ENCODE measurements at places on chromosomes 7 and 10.

- DNase-seq: no peak
Measured at GRCh38 chr10:71225291-71226058, 13.1 kb downstream of the UNC5B start.

GRCh38 chr10:119521443-119522204 is 20.9 kb downstream of the RGS10 start:
- peak; percentile 39 for DNase-seq

DNA sequence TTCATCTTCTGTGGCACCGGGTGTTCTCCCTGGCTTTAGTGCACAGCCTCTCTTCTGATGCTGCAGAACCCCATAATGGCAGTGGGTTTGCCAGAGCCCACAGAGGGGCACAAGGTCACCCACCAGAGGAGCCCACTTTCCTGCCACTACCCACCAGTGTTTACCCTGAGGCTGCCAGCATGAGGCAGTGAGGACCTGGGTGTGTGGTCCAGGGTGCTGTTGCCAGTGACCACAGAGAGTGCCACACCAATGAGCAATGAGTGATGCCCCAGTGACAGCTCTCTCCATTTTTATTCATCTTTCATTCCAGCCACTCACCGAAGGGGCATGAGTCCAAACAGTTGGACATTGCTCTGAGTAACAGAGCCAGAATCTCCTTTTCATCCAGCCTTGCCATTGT is 34.8 kb downstream of the MTURN start:
- DNase-seq: no peak

- DNase-seq: no peak
Measured at GRCh38 chr10:1156921-1157614, 100.9 kb downstream of the WDR37 start.

DNA sequence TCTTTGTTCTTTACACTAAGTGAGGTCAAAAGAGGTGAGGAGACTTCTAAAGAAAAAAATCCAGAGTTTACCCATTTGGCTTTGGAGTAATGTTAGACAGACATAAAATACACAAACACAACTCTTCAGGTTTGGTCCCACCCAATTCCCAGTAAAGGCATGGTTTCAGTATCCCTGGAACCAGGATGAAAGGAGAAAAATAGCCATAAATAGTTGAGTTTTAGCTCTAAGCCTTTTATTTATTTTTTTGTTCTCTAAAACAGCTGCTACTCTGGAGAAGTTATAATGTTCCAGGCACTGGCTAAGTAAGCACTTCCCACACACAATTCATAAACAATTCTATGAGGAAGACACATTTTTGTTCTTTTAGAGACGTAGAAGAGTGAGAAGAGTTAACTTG is 4.0 kb downstream of the ABCB1 start:
- no peak for DNase-seq

DNA sequence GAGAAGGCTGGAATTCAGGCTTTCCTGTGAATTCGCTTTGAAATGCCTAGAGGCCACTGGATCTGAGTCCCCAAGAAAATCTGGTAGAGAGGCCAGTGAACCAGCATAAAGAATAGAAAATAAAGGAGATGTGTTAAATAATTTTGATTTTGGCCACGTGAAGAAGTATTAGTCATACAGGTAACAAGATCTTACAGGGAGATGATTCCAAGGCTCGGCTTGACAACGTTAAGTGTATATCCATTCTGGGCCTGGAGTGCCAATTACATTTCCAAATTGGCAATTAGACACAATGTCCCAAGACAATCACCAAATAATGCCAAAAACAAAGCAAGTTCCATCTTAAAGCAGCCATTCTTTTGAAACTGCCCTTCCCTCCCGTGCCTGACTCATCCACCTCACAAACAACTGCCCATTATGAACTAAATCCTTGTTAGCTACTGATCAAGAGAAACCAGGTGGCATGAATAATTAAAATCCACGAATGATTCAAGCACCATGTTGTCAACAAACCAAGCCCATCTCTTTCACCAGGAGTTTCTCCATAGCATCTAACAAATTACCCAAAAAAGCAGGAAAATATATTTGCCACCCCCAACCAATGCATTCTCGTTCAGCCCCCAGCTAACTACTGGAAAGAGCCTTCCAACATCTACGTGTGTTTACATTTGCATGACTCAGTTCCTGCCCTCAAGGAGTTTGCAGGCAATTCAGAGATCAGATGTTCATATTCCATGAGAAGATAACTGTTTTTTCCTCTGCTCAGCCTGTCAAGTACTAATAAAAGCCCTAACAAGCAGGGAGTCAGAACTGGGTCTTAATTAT is 8.5 kb downstream of the KCNMA1 start:
- DNase-seq: no peak

DNA sequence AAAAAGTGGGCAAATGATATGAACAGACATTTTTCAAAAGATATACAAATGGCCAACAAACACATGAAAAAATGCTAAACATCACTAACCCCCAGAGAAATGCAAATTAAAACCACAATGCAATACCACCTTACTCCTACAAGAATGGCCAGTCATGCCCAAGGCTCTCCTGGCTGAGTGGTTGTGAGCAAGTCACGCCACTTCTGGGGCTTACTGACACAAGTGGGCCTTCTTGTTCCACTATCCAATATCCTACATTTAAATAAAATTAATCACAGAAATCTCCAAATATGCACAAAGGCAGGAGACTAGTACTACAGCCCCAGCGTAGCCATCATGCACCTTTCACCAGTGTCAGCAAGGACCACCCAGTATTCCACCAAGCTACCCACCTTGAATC is 181.9 kb downstream of the TNS3 start:
- no peak for DNase-seq

GRCh38 chr10:80276335-80276734 is 13.1 kb downstream of the MAT1A start:
- no peak for DNase-seq

DNA sequence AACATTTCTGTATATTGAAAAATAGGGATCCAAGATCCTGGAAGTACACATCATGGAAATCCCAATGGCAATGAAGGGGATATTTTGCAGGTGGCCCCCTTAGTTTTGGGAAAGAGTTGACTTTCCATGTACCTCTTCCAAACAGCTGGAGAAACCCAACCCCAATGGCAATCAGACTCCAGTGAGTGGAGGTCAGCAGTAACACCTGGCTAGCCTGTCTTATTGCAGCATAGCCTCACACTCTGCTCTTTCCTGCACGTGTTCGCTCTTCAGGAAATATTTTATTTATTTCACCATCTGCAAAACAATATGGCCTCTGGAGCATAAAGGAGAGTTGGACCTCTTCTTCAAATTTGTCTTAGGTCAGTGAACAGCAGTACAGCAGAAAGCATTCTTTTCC is 340.0 kb upstream of the NRP1 start:
- DNase-seq: no peak

- no peak for DNase-seq
Measured at GRCh38 chr10:45265996-45266395, 49.4 kb downstream of the OR13A1 start.

DNA sequence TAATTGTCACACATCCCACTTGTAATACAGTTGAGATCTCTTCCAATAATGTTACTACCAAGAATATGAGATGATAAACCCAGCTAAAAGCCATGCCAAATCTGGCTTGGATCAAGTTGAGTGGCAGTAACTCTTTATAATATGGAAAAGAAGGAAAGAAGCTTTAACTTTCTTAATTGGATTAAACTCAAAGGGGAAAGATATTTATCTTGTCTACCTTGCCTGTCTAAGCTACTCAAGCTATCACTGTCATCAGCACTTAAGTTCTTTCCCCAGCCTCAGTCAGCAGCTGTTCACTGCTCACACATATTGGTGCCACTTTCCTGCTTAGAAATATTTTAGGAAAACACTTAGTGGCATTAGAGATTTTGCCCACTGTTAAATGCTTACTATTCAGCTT is 350.7 kb downstream of the IPMK start:
- no peak for DNase-seq

DNA sequence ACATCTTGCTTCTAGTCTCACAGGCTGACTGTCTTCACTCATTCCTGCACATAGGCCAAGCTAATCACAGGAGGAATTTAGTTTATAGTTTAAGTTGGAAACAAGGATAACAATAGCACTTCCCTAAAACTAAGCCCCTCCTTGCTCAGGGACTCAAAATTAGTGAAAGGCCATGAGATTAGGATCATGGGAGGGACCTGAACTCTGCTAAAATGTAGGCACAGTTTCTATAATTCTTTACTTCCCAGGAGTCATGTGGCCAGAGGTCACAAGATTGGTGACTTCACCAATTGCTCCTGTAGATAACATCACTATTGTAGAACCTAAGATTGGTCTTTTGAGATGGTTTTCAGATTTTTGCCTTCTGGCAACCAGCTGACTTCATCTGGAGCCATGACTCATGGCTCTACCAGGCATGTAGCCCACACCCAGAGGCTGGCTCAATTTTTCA is 14.8 kb upstream of the UPP1 start:
- peak; percentile 68 for DNase-seq

DNA sequence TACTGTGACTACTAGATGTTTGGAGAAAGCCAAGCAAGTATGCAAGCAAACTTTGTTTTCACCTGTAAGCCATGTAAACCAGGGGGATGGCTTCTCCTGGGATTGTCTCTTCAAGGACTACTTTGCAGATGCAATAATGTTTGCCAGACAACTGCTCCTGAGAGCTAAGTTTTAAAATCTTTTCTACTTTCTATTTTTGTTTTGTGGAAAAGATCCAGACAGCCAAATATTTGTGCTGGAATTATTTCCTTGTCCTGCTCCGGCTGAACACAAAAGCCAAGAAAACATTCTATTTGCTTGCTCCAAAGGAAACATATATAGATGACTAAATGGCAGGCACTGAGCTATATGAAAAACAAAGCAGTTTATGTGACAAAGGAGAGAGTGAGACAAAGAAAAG is 51.6 kb downstream of the TFPI2 start:
- no peak for DNase-seq

DNA sequence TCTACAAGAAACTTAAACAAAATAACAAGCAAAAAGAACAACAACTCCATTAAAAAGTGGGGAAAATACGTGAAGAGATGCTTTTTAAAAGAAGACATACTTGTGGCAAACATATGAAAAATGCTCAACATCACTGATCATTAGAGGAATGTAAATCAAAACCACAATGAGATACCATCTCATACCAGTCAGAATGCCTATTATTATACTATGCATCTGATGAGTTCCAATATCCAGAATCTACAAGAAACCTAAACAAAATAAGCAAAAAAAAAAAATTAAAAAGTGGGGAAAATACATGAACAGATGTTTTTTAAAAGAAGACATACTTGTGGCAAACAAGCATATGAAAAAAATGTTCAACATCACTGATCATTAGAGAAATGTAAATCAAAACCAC is 29.6 kb upstream of the AKR1C3 start:
- no peak for DNase-seq

DNA sequence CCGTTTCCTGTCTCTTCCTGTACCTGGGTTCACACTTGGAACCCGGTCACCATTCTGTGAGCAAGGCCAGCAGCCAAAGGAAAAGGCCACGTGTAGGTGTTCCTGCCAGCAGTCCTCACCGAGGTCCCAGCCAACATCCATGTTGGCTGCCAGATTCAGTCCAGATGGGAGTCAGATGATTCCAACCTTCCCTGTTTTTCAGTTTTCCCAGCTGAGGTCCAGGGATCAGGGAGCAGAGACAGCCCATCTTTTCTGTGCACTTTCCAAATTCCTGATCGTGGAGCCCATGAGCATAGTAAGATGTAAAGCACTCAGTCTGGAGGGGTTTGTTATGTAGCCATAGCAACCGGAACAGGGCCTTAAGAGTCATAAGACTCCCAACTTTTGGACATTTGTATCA is 3.9 kb upstream of the PVRIG start:
- DNase-seq: no peak

DNA sequence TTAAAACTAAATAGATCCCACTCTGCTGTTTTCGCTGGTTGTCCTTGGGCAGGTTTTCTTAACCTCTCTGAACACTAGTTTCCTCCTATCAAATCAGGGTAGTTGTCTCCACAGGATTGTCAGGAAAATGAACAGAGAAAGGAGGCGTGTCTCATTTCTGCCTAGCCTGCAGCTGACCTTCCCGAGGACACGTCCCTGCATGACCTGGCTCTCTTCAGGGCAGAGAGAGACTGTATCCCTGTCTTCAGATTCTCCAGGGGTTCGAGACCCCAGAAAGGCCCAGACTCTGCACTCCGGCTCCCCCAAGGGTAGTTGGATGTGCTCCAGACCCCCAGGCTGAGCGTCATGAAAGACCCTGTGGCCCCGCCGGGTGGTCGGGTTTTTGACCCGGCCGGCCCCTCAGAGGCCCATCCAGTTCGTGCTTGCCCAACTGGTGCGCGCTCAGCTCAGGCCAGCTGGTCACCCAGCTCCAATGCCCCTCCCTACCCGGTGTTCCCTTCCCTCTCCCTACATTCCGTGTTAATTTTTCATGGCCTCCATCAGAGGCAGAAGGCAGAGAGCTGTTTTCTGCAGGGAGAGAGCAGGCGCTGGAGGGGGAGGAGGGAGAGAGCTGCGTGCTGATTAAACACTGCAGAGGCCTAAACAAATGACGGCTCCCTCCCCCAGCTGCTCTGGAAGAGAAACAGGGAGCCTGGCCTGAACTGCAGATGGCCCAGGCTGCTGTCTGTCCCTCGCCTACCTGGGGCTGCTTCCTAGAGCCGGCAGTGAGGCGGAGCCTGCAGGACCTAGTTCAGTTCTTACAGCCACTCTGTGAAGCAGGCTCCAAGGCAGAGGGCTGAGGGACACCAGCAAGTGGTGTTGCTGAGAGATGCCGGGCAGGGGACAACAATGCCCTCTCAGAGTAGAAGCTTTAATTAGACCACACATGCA is 86.2 kb upstream of the PPIF start:
- DNase-seq: no peak

DNA sequence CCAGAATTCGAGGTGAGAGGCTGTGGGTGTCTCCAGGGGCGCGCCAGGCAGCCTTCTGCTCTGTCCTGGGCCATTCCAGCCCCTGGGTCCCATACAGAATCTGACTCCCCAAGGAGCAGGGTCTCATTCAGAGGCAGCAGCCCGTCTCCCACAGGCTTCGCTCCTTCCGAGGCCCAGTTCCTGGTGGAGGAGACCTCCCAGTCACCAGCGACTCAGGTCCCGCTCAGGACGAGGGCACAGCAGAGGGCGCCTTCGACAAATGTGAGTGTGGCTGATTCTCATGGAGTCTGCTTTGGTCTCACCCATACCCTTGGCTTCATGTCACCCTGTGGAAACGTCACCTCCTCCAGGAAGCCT is 81.8 kb upstream of the GPR26 start:
- DNase-seq: no peak

GRCh38 chr7:12493407-12493806 is 77.1 kb upstream of the SCIN start:
- no peak for DNase-seq

DNA sequence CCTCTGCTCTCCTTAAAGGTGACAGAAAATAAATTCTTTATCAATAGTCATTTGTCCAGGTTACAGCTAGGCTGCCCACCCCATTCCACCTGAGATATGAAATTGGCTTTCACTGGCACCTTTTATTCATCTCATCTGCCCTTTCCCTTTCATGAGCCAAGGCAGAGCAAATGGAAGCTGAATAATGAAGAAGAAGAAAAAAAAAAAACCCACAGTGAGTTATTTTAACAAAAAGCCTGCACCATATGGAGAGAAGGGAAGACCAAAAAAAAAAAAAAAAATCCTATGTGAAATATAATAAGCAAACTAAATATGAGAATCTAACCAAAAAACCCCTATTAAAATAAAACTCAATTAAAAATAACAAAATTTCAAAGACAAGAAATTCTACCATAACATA is 59.2 kb downstream of the CHCHD3 start:
- DNase-seq: no peak
